Mesendoderm (in vitro differentiated cells): ENCODE measurements at places on chromosomes 3 and 15.

DNA sequence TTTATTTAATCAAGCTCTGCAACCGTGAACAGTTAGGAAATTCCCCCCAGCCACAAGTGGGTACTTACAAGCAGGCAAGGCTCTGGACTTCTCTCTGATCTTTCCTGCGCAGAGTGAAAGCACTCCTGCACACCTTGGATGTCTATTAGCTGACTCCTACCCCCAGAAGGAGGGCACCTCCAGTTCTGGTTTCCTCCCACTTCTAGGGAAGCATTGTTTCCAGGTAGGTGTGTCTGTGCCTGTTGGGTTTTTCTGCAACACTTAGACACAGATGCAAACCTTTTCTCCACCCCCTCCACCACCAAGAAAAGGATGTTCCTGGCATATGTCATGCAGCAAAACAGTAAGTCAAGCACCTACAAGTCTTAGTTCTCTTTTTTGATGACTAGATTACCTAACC lies at the start of gene ZBED2:
Gene ZBED2, minus strand, starts transcription at position 115 of the 400 bp plus-strand sequence. CDS start 1,145 bp downstream, outside the sequence.
- H3K4me1 ChIP-seq = no peaks in the 10 kb centered on the region
- H3K27me3 ChIP-seq = no peaks in the 10 kb centered on the region
- no peaks in the 10 kb centered on the region for H3K36me3 ChIP-seq
- no peak within 1 kb of the TSS for H3K4me3 ChIP-seq

GRCh38 chr3:120661106-120661905 lies 20.7 kb downstream of the HGD start:
- DNase-seq = no peak
- H3K4me3 ChIP-seq = no peak overlapping the region
- no peaks in the 10 kb centered on the region for H3K36me3 ChIP-seq
- H3K4me1 ChIP-seq = no peaks in the 10 kb centered on the region

- no peaks in the 10 kb centered on the region for H3K4me1 ChIP-seq
- no peak overlapping the region for H3K4me3 ChIP-seq
- H3K27me3 ChIP-seq = no peaks in the 10 kb centered on the region
- no peak overlapping the region for H3K27ac ChIP-seq
- H3K36me3 ChIP-seq = no peaks in the 10 kb centered on the region
Measured at GRCh38 chr15:81265256-81265943, 58.5 kb downstream of the STARD5 start.

DNA sequence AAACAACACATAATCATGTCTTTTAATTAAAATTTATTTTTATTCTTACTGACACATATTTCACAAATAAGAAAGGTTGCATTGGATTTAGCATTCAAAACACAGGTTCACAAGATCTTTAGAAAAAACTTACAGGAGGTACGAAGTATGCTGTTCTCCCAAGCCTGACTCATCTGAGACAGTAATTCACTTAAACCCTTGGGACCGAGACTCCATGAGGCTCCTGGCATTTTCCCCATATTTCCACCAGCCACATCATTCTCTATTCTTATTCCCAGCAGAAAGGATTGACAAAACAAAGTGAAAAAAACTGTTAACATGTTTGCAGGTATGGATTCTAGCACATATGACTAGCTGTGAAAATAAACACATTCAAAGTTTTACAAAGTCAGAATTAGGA lies 52.6 kb downstream of the CNTN3 start:
- no peak for DNase-seq
- no peaks in the 10 kb centered on the region for H3K4me1 ChIP-seq
- no peak overlapping the region for H3K27ac ChIP-seq

GRCh38 chr3:14552041-14552648 lies 12.0 kb upstream of the GRIP2 start:
- H3K36me3 ChIP-seq = no peaks in the 10 kb centered on the region
- no peak for DNase-seq
- H3K27me3 ChIP-seq = no peaks in the 10 kb centered on the region
- H3K4me1 ChIP-seq = no peaks in the 10 kb centered on the region
- H3K27ac ChIP-seq = no peak overlapping the region

GRCh38 chr3:52835766-52836470 lies 1.1 kb upstream of the MUSTN1 start:
- no peak overlapping the region for H3K27ac ChIP-seq
- no peaks in the 10 kb centered on the region for H3K4me1 ChIP-seq
- no peak overlapping the region for H3K4me3 ChIP-seq
- no peak for DNase-seq
- no peaks in the 10 kb centered on the region for H3K27me3 ChIP-seq

- no peaks in the 10 kb centered on the region for H3K4me1 ChIP-seq
- H3K27ac ChIP-seq = no peak overlapping the region
- DNase-seq = peak; percentile 35
- no peaks in the 10 kb centered on the region for H3K36me3 ChIP-seq
- peak overlapping the region; percentile 45 for H3K4me3 ChIP-seq
- H3K27me3 ChIP-seq = peaks cover 9% of the 10 kb centered on the region
Measured at GRCh38 chr15:34514251-34514670, 69.2 kb downstream of the GOLGA8B start.

DNA sequence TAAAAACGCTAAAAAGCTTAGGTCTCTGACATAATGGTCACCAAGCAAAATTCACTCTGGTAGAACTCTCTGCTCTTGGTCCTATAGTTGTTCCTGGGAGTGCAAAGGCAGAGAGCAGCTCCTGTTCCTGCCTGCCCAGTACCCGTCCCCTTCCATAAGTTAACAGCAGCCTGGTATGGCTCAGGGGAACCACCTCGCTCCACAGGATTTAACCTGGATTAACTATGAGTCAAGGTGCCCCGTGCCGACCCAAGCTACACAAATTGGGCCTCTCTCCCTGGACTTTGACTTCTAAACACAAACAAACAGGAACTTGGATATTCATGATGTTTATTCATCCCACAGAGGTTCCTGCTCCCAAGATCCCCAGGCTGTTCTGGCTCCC lies 32.1 kb downstream of the SCAP start:
- no peaks in the 10 kb centered on the region for H3K36me3 ChIP-seq
- no peaks in the 10 kb centered on the region for H3K27me3 ChIP-seq
- no peaks in the 10 kb centered on the region for H3K4me1 ChIP-seq
- H3K27ac ChIP-seq = no peak overlapping the region

GRCh38 chr15:65303687-65304380 lies 643 bp upstream of the RNU5B-1 start:
- no peaks in the 10 kb centered on the region for H3K36me3 ChIP-seq
- no peaks in the 10 kb centered on the region for H3K27me3 ChIP-seq
- peak; percentile 94 for DNase-seq
- H3K4me1 ChIP-seq = no peaks in the 10 kb centered on the region
- peak overlapping the region; percentile 57 for H3K27ac ChIP-seq

DNA sequence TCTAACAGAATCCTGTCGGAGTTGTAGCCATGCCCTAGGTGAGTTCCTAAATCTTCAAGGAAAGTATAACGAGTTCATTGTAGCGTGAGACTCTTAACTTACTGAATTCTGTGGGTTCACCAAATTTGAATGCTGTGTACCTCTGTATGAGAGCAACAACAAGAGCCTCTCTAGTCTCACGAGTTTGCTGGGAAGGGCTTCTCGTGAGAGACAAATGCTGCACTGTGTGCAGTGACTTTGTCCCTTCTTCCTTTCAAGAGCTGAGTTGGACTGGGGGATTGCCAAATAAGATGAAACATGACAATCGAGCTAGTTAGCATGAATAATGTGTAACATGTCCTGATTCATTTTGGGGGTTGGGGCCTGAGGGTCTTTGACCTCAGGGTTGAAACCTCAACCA lies 32.2 kb downstream of the KAT2B start:
- no peaks in the 10 kb centered on the region for H3K4me1 ChIP-seq
- no peak for DNase-seq
- H3K27me3 ChIP-seq = no peaks in the 10 kb centered on the region
- H3K27ac ChIP-seq = no peak overlapping the region
- H3K4me3 ChIP-seq = no peak overlapping the region

DNA sequence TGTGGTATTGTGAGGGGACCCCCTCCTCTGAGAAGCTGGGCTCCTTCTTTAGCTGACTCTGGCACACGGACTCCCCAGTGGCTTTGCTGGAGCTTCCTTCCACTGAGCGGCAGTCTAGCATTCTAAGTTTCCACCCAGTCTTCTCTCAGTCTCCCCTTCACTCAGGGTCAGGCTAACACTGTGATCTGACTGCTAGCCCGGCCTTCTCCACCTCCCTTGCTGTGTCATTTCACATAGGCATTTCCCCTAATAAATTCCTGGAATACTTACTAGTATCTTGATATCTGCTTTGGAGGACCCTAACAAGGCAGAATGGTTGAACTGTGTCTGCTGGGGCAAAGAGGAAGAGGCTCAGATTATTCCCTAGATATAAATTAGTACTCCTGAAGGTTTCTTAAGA lies 106.2 kb upstream of the THBS1 start:
- peak; percentile 84 for DNase-seq
- H3K4me3 ChIP-seq = no peak overlapping the region
- no peak overlapping the region for H3K27ac ChIP-seq
- no peaks in the 10 kb centered on the region for H3K4me1 ChIP-seq

DNA sequence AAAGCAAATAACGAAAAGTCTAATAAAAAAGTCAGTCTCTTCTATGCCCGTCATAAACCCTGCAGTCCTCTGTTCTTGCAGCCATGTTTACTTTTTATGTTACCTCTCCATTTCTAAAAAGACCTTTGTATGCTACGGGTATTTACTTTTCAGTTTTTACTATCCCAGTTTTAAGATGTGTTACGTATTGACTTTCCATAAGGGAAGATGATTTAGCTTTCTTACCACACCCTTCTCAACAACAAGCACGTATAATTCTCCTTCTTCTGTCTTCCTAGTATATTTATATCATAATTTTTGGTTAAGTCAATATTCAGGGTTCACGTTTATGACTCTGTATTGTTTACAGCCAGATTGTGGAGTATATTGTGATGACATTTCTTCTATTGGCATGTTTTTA lies 10.8 kb downstream of the TRNT1 start:
- H3K27me3 ChIP-seq = no peaks in the 10 kb centered on the region
- no peak overlapping the region for H3K27ac ChIP-seq
- peaks cover 3% of the 10 kb centered on the region for H3K36me3 ChIP-seq
